Cardiac ventricle fibroblast (primary cell): ENCODE measurements at places on chromosomes 7 and 10. TPM values are rescaled to one million over a fixed set of nuclear protein-coding genes. Genes with fewer than 3 reads are reported as not detected.

WASHC2C gene
- total RNA-seq, result 29.7 and 29.8 TPM in 2 replicates

SYT15B gene
- 0.12 TPM in 1 of 2 replicates, not detected in the other for total RNA-seq

SLC35G1 gene
- total RNA-seq, result 3.7 and 5.6 TPM in 2 replicates

SRRM3 gene
- total RNA-seq, result 6.8 and 7.9 TPM in 2 replicates

CCL24 gene
- not detected in 2 replicates for total RNA-seq

OGDHL gene
- total RNA-seq, result 0.25 TPM in 1 of 2 replicates, not detected in the other

PLEKHS1 gene
- not detected in 2 replicates for total RNA-seq

OR6V1 gene
- total RNA-seq, result not detected in 2 replicates

MYOZ1 gene
- total RNA-seq, result 0.12 TPM in 1 of 2 replicates, not detected in the other

ZPBP gene
- not detected in 2 replicates for total RNA-seq

PAX4 gene
- total RNA-seq, result not detected in 2 replicates

HEPACAM2 gene
- not detected in 2 replicates for total RNA-seq

SLC39A12 gene
- total RNA-seq, result not detected in 2 replicates

VAX1 gene
- not detected in 2 replicates for total RNA-seq

CAV1 gene
- 491 and 524 TPM in 2 replicates for total RNA-seq

EPHA1 gene
- not detected in 2 replicates for total RNA-seq

PDE6C gene
- total RNA-seq, result not detected in 2 replicates

CDNF gene
- total RNA-seq, result 2.6 and 2.7 TPM in 2 replicates

INA gene
- 0.12 and 0.59 TPM in 2 replicates for total RNA-seq

FRMD4A gene
- 21.7 and 22.0 TPM in 2 replicates for total RNA-seq
